ENCODE measurements at places on chromosomes 5 and 9.
A peak's percentile ranks its signal among the peaks of the same experiment; 100 is the strongest.

- DNase-seq = no peak
Measured at GRCh38 chr9:36895744-36896260, 138.3 kb downstream of the PAX5 start.

DNA sequence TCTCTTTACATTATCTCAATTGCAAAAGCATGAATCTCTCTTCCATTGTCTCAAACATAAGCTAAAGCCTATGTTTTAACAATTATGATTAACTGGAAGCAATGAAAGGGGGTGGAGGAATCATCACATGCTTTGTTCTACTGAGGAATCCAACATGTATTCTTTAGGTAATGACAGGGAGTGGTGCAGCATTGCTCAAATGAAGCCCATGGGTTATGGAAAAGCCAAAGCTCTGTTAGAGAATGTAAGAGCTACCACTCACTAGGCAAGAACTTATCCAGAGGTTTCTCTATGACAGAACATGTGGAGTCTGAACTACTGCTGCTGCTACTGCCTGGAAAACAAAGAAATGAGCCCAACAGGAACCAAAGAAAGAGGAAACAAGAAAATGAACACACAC, 28.7 kb downstream of the KIF3A start:
- no peak for DNase-seq

DNA sequence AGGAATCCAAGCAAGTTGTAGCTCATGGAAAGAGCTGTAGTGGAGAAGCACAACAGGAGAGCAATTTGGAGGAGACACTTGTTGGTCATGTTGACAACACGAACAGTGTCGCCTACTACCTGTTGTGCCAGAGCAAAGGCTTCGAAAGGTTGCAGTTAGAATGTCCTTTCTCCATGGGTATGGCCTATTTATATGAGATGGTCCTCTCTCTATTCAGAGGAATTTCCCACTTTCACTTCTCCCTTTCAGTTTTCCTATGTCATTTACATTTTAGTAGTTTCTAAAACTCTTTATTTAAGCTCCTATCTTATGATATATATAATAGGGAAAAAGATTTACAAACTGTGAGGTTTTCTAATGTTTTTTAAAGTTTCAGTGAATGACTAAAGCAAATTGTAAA, at the start of gene IFNB1:
TSS of gene IFNB1 (minus strand) at position 162 of the 400 bp plus-strand sequence. CDS start at position 89, 73 bp downstream.
- DNase-seq = no peak

- no peak for DNase-seq
Measured at GRCh38 chr5:137400571-137400970, 98.6 kb downstream of the SPOCK1 start.

DNA sequence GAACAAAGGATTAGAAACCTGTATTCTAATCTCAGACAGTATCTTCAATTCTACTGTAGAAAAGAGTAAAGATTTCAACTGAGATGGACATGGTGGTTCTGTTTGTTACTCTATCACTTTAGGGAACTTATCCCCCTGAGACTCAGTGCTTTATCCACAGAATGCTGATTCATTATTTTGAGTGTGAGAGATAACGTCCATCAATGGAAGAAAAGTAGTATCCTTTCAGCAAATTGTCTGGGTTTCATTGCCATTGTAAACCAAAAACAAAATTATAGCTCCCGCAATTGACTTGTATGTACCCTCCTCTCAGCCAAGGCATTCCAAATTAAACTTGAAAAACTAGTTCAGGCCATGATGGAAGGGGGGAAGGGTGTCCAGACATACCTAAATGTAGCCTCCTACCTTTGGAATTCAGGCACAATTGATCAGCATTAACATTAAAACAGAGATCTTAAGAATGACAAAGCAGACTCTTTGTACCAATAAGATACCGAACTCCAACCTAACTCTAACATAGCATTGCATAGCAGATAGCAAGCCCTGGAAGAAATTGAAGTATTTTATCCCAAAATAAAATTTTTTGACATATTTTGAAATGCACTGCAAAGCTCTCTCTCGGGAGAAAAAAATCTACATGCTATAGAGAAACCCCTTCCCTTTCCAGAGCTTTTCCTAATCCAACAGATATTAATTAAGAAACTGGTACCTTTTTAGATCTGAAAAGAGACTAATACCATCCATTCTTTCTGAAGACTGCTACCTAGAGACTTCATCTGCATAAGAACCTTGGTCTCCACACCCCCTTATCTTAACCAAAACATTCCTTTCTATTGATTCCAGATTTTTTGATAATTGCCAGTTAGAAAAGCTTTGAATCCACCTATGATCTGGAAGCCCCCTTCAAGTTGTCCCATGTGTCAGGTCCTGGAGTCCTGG, 1055.7 kb downstream of the PTPRD start:
- no peak for DNase-seq

GRCh38 chr9:19471737-19472648, 63.2 kb downstream of the ACER2 start:
- peak; percentile 67 for DNase-seq

- DNase-seq = peak; percentile 73
Measured at GRCh38 chr5:78985116-78985724, at the start of gene ARSB. ARSB (minus strand) TSS chr5:78985310; CDS start chr5:78985248, 62 bp downstream.

DNA sequence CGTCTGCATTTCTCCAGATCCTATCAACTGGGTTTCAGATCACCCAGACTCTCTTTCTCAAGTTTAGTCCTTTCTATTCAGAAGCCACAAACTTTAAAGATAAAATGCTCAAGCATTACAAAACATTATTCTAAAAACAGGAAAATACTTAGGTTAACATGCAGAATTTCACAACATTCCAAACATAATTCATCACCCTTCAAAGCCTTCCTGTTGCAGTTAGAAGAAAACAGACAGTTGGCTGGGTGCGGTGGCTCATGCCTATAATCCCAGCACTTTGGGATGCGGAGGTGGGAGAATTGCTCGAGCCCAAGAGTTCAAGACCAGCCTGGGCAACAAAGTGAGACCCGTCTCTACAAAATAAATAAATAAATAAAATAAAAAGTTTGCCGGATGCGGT, 7.7 kb upstream of the OCLN start:
- no peak for DNase-seq

GRCh38 chr9:136644593-136645351, 17.9 kb upstream of the EGFL7 start:
- DNase-seq = peak; percentile 68

DNA sequence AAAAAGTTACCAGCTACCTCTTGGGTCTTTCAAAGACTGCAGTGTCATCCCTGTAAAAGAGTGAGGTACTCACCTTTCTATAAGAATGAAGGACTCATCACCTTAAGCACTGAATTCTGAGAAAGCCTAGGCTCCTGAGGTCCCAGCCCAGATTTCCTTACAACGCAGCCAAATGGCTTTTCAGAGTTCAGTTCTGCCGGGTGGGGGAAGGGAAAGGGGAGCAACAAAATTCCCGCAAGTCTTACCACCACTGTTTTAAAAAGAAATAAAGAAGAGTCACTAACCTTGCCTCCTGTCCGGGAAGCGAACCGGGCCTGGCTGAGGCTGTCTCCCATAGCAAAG, 373 bp downstream of the ADAMTS12 start:
- DNase-seq = peak; percentile 43

DNA sequence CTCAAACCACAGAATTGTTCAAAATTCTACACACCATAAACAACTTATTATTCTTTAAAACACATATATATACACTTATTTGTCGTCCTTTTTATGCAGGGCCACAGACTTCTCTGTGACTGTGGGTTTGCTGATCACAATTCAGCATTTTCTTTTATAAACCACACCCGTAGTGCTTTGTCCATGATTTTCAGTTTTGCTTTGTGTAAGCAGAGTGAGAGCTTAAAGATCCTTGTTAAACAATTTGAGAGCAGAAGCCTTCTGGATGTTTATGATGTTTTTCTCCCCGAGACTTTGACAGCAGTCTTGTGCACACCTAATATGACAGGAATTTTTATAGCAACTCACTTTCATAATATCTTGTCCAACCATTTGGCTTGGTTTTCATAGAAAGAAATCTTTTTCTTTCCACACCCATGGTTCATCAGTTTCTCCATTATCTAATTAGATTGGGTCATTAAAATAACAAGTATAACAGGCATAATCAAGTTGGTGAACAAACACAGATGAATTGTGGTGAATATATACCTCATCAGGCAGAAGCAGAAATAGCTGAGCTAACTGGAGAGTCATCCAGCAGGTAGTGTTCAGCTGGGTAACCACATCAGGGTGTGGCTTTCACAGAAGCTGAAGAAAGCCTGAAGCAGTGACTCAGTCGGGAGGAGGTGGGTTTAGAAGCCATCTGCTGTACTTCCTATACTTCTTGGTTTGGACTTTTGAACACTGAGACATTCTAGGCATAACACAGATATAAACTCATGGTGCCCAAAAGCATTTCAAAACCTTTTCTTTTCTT, 232.8 kb downstream of the DOCK8 start:
- no peak for DNase-seq

DNA sequence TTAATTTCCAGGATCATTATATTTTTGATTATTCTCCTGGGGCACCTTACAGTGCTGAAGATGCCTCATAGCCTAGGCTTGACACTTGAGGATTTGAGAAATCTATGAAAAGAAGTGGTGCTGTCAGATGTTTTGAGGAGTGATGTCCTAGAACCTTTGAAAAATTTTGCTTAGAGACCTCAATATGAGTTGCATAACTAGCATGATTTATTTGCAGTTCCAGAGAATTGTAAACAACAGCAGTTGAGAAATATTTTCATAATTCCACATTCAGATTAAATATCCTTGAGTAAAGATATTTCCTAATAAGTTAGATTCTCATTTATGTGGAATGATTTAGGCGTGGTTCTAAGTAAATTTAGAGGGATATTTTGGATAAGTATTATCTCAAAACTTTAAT, 225.8 kb downstream of the ADAMTSL1 start:
- DNase-seq = no peak

- peak; percentile 64 for DNase-seq
Measured at GRCh38 chr5:133453831-133454230, 158.5 kb downstream of the FSTL4 start.

All from lung (tissue), 17 donors.